ENCODE measurements at places on chromosomes 2 and 18.

- H3K27ac ChIP-seq = no peak overlapping the region
- H3K4me3 ChIP-seq = no peak overlapping the region
- H3K4me1 ChIP-seq = no peaks in the 10 kb centered on the region
- no peak for DNase-seq
Observed at GRCh38 chr18:58796220-58796619, 68.5 kb upstream of the ZNF532 start.

DNA sequence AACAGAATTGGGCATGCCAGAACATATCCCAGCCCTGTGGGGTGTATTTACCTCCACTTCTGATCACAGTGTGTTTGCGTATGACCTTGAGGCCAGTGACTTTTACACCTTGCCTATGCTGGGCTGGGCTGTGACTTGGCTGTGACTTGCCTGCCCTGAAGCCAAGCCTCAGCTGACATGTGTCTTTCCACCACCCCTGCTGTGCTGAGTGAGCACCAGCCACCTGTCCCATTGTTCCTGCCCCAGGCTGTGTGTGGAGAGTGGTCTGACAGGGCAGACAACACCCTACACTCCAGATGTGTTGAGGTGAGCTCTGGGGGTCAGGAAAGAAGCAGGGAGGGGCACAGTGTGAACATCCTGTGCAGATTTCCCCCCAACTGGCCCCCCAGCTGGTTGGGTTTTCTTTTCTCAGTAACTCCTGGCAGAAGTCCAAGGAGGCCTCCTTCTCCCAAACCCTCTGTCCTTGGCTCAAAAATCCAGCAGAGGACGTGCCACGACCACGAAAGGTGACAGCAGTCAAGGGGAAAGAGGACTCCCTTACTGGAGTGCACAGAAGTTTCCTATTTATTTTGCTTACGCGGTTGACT is 5.1 kb upstream of the STEAP3 start:
- no peak overlapping the region for H3K27ac ChIP-seq
- DNase-seq = no peak
- H3K4me3 ChIP-seq = no peak overlapping the region
- no peaks in the 10 kb centered on the region for H3K4me1 ChIP-seq

GRCh38 chr2:23131066-23131575 is 253.9 kb upstream of the KLHL29 start:
- no peaks in the 10 kb centered on the region for H3K27me3 ChIP-seq
- H3K4me3 ChIP-seq = no peak overlapping the region
- no peaks in the 10 kb centered on the region for H3K4me1 ChIP-seq
- no peak for DNase-seq
- H3K27ac ChIP-seq = no peak overlapping the region

- no peak overlapping the region for H3K4me3 ChIP-seq
- no peaks in the 10 kb centered on the region for H3K36me3 ChIP-seq
- no peak for DNase-seq
- peaks cover under 1% of the 10 kb centered on the region for H3K4me1 ChIP-seq
- H3K27ac ChIP-seq = no peak overlapping the region
Observed at GRCh38 chr2:64317707-64318475, 136.1 kb upstream of the LGALSL start.

GRCh38 chr2:46181789-46182530 is 115.2 kb upstream of the EPAS1 start:
- H3K36me3 ChIP-seq = peaks cover 1% of the 10 kb centered on the region
- peaks cover 22% of the 10 kb centered on the region for H3K4me1 ChIP-seq
- no peak for DNase-seq
- no peaks in the 10 kb centered on the region for H3K27me3 ChIP-seq
- H3K27ac ChIP-seq = no peak overlapping the region
- no peak overlapping the region for H3K4me3 ChIP-seq

DNA sequence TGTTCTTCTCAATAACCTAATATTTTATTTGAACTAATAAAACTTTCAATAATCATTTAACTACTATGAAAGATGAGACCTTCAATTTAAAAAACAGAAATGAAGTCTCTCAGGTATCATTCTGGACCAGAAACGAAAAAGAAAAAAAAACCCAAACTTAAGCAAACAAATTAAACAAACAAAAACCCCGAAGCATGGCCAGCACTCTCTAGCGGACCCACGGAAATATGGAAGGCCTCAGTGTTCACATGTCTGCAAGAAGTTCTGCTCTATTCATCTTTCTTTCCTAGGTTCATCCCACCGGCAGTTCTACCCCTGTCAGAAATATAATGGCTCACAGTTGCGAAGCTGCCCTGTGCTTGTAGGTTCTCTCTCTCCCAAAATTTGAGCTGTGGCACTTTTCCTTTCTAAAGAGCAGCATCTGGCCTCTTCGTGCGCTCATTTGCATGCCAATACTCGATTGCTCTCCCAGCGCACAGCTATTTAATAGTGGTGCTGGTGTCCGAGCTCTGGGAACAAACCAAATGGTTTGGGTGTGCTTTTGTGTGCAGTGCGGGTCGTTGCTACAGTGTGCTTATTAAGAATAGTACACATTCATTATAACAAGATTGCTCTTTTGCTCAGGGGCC is 129.0 kb upstream of the ZEB2 start:
- no peaks in the 10 kb centered on the region for H3K4me1 ChIP-seq
- peaks cover 6% of the 10 kb centered on the region for H3K27me3 ChIP-seq
- DNase-seq = no peak
- H3K27ac ChIP-seq = no peak overlapping the region
- no peak overlapping the region for H3K4me3 ChIP-seq

DNA sequence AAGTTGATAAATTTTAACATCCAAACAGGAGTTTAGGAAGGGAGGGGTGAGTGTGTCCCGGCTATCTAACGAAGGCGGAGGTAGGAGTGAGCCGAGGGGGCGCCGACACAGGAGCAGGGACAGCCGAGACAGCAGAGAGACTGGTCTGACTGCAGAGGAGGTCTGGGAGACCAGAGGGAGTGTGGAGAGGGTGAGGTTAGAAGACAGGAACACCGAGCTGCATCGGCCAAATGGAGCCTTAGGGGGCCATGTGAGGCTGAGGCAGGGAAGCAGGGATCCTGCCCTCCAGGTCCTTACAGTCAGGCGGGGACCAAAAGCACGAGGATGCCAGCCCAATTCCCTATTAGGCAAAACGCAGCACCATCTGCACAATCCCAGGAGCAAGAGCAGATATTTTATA is 67.0 kb downstream of the SFXN5 start:
- H3K4me1 ChIP-seq = no peaks in the 10 kb centered on the region
- no peak for DNase-seq
- no peak overlapping the region for H3K27ac ChIP-seq
- H3K4me3 ChIP-seq = no peak overlapping the region
- no peaks in the 10 kb centered on the region for H3K27me3 ChIP-seq

DNA sequence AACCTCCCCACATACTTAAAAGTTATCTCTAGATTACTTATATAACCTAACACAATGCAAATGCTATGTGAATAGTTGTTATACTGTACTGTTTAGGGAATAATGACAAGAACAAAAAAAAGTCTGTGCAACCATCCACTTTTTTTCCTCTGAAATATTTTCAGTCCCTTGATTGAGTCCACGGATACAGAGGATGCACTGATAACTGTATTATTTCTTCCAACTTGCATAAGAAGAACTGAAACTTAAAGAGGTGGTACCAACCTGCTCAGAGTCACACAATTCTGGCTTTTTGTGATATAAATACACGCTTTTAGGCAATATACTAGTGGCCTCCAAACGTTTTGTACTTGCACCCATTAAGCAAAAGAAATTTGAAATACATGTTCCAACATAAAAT is 1.4 kb downstream of the SMC6 start:
- peak overlapping the region; percentile 7 for H3K27ac ChIP-seq
- H3K4me1 ChIP-seq = peaks cover 36% of the 10 kb centered on the region
- H3K36me3 ChIP-seq = peaks cover 8% of the 10 kb centered on the region
- no peaks in the 10 kb centered on the region for H3K27me3 ChIP-seq
- peak overlapping the region; percentile 87 for H3K4me3 ChIP-seq

DNA sequence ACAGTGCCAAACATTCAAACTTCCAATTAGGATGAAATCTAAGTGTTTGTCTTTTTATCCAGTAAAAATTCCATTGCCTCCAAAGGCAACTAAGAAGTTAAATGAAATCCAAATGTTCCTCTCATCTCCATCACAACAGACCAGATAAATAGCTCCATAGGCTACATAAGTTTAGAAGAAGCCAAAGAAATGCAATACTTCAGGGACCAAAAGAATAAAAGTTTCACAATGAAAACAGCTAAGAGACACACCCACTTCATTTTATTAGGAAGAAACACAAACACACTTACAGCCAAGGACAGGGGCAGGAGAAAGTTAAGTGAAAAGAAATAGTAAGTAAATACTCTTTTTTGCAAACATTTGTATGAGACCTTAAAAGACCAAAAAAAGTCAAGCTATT is 88.5 kb upstream of the CCDC150 start:
- DNase-seq = no peak
- H3K4me3 ChIP-seq = no peak overlapping the region
- H3K4me1 ChIP-seq = peaks cover 2% of the 10 kb centered on the region

DNA sequence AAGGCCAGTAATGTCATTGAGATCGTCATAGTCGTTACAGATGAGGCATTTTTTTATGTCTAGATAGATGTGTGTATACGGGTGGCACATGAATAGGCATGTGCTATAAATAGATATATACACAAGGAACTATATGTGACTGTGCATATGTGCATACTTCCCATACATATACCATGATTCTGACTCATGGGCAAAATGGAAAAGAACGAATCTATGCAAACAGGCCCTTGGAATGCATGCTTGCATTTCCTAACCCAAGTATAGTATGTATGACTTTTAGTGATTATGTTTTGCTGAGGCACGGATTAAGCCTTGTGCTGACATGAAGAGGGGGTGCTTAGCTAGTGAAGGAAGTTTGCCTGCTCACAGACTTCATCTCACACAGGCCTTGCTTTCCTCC is 111.7 kb downstream of the BCL11A start:
- no peak overlapping the region for H3K4me3 ChIP-seq
- DNase-seq = no peak
- no peaks in the 10 kb centered on the region for H3K27me3 ChIP-seq

DNA sequence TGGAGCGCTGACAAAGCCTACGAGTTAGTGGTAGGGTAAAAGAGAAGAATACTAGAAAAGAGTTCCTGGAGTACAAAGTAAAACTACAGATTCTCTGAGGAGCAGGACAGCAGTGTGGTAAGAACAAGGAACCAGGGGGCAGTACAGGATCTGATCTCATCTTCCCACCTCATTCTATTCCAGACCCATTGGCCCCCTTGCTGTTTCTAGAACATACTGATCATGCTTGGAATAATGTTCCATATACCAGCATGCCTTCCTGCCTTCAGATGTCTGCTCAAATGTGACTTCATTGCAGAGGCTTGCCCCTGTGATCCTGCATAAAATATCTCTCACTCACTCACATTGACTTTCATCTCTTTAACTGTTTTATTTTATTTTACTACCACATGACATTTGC is 19.3 kb downstream of the MSGN1 start:
- H3K36me3 ChIP-seq = no peaks in the 10 kb centered on the region
- peaks cover 44% of the 10 kb centered on the region for H3K27me3 ChIP-seq
- H3K4me3 ChIP-seq = no peak overlapping the region
- no peak for DNase-seq

DNA sequence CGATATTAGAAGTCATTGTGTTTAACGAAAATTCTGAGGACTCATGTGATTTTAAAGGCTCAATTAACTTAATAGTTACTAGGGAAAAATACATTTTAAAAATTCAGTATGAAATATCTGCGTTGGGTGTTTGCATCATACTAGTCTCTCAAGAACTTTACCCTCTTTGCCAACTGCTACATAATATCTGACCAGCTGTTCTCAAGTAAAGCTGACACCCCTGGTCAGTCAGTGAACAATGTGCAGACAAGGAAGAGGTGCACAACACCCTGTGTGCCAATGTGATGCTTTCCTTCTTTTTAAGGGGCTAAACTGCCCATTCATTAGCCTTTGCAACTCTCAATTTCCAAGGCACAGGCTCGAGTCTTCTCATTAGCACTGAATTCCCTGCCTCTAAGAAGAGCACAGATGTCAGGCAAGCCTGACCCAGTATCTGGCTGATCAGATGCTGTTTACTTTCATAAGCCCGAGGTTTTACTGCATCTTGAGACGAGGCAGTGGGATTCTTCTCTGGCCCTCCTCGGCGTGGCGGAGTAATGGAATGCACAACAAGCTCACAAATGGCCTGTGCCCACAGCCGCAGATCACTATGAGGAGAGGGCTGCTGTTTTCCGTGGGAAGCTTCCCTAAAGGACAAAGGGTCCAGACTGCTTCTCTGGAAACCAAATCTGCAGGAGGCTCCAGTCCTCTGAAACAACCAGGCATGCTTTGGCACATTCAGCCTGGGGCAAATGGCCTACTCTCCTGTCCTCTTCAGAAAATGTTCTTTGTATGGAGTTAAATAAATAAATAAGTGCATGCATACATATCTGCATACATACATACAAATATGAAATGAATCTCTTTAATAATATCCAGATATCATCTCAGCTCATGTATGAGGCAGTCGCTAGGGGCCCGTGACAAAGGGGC is 240.3 kb downstream of the ZNF521 start:
- DNase-seq = no peak
- H3K4me3 ChIP-seq = no peak overlapping the region
- no peaks in the 10 kb centered on the region for H3K4me1 ChIP-seq
- H3K27me3 ChIP-seq = peaks cover 2% of the 10 kb centered on the region
- H3K36me3 ChIP-seq = no peaks in the 10 kb centered on the region

- no peaks in the 10 kb centered on the region for H3K27me3 ChIP-seq
- H3K4me1 ChIP-seq = no peaks in the 10 kb centered on the region
- no peak overlapping the region for H3K27ac ChIP-seq
- no peaks in the 10 kb centered on the region for H3K36me3 ChIP-seq
Observed at GRCh38 chr2:1923541-1923940, 179.2 kb upstream of the PXDN start.

DNA sequence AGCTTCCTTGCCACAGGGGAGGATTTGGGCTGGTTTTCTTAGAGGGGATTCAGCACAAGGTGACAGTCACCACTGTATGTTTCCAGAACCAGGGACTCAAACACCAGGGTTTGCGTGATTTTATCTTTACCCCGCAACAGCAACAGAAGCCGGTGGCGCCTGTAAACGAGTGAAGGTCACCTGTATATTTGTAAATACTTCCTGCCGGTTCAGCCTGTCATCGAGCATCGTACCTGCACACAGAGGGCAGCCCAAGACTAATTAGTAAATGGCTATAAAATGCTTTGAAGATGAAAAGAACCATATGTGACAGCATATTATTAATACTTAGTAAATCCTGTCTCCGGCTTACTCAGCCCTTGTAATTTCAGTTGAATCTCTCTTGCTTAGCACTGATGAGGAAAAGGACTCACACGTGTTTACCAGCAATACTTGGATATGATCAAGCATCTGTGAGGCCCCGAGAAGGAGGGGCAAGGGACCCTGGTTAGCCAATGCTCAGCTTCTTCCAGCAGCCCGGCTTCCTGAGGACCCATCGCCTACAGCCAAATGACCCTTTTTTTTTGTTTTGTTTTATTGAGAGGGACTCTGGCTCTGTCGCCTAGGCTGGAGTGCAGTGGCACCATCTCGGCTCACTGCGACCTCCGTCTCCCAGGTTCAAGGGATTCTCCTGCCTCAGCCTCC is 51.3 kb upstream of the FOSL2 start:
- no peaks in the 10 kb centered on the region for H3K27me3 ChIP-seq
- H3K36me3 ChIP-seq = peaks cover 6% of the 10 kb centered on the region
- H3K4me1 ChIP-seq = no peaks in the 10 kb centered on the region
- H3K27ac ChIP-seq = no peak overlapping the region

- peaks cover 29% of the 10 kb centered on the region for H3K4me1 ChIP-seq
- H3K4me3 ChIP-seq = no peak overlapping the region
- no peak overlapping the region for H3K27ac ChIP-seq
- DNase-seq = no peak
- H3K27me3 ChIP-seq = no peaks in the 10 kb centered on the region
Observed at GRCh38 chr2:85401844-85402243, 8.3 kb downstream of the CAPG start.

GRCh38 chr2:38122344-38122743 is 46.4 kb upstream of the CYP1B1 start:
- no peak overlapping the region for H3K4me3 ChIP-seq
- peaks cover 6% of the 10 kb centered on the region for H3K27me3 ChIP-seq
- H3K36me3 ChIP-seq = peaks cover 4% of the 10 kb centered on the region
- H3K4me1 ChIP-seq = no peaks in the 10 kb centered on the region

Data from T-helper 2 cell treated with Interferon-gamma antibody and Interleukin-4, amounts not matched to agents 5 μg/mL and 100 μg/mL, for 36 hours (primary cell).